ENCODE measurements at places on chromosomes 6 and 20. TPM values are rescaled to one million over a fixed set of nuclear protein-coding genes. Genes with fewer than 3 reads are reported as not detected.

DNA sequence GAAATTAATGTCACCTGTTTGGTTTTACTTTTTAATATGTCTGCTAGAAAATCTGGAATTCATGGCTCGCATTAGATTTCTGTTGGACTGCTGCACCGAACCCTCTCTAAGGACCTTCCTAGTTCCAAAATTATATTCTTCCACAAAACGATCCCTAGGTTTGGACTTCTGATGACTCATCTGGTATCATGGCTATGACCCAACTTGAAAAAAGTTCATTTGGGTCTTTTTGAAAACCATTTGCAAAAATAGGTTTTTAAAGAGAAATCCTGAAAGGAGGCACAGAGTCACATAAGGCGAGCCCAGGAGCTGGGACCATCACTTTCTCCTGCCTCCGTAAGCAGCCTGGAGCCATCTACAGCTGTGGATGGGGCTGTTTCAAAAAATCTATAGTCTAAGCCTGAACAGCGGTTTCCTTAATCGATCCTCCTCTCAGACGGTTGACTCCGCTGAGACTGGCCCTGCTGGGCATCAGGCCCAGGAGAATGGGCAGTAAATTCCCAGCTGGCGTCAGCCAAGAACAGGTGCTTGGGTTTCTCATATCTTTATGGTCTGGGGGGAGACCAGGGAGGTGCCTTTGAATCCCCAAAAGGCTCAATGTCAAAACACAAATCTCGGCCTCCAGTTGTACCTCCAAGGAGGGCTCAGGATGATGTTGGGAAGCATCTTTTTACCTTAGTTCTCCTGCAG, 44.6 kb downstream of the SLC24A3 start:
- no peak for DNase-seq

DNA sequence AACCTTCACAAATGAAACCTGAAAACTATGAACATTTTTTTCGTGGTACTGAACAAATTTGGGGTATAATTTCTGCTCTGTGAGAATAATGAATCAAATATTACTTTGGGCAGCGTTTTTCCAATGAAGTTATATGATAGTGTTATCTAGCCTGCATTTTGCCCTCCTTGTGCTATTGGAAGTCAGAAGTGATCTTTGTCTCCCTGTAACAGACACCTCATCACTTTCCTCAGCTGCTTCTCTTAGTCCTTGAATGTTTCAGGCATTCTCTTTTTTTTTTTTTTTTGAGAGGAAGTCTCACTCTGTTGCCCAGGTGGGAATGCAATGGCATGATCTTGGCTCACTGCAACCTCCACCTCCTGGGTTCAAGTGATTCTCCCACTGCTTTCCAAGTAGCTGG, 10.2 kb downstream of the DDX27 start:
- no peak for DNase-seq

- no peak for DNase-seq
Measured at GRCh38 chr6:6131492-6132109, 124.9 kb upstream of the NRN1 start.

DNA sequence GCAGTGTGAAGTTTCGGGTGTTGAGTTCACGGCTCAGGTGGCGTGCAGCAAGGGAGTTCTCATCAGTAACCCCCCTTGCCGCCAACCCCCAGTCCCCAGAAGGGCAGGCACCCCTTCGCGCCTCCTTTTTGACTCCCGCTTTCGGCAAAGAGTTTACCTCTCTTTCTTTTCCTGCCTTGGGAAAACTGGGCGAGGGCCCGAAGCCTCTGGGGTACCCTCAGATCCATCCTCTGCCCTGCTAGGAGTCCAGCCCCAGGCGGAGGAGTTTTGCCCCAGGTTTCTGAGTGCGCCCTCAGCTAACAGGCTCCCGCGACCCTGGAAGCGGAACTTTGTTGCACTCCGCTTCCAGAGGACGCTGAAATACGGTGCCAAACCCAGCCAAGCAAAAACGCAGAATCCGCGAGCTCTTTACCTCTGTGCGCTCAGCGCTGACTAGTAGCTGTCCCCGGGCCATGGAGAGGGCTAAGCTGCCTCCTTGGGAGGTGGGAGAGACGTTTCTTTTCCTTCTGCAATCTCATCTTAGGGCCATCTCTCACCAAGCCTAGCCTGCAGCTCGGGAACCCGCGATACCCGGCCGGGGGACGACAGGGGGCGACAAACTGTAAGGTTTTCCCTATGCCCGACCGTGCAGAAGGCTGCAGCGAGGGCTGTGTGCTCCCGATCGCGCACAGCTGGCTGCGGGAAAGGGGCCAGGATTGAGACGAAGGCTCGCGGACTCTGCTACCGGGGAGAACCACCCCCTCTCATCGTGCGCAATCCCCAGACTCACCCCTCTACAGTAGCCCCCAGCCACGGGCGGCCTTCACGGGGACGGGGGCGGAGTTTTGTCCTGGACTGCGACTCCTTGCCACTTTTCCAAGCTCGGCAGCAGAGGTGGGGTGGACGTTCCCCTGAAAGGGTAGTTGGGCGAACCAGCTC, 2.7 kb upstream of the PAX1 start:
- no peak for DNase-seq

DNA sequence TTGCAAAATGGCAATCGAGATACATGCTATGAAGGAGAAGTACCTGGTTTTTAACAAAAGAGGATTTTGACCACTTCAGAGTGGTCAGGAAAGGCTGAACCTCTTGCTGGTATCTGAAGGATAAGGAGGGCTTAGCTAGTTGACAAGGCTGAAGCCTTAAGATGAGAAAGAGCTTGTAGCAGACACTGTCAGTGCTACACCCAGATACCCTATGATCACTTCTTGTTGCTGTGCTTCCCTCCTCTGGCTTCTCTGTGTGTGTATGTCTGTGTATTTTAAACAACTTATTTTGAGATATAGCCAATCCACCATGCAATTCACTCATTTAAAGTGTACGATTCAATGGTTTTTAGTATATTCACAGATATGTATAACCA, 38.9 kb upstream of the TGM2 start:
- no peak for DNase-seq

DNA sequence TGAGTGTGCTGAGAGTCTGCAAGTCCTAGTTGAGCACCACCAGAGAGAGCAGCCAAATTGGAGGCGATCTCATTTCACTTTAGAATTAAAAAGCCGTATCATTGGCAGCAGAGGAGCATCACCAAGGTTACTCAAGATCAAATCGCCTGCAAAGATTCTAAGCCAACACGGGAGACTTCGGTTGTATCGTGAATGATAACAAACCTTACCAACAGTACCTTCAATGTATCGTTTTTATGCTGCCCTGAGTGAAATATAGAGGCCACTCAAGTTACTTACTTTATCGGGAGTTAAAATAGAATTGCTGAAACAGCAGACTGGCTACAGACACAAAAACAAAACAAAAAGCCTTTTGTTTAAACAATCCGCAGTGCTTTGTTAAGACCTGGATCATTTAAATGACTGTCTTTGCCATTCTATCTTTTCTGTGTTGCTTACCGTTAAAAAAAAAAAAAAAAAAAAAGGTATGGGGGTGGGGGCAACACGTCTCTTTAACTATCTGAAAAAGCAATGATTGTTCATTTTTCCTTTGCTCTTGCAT, 14.2 kb downstream of the NHSL1 start:
- peak; percentile 7 for DNase-seq

GRCh38 chr6:112227411-112227810, 27.0 kb downstream of the LAMA4 start:
- DNase-seq: no peak

DNA sequence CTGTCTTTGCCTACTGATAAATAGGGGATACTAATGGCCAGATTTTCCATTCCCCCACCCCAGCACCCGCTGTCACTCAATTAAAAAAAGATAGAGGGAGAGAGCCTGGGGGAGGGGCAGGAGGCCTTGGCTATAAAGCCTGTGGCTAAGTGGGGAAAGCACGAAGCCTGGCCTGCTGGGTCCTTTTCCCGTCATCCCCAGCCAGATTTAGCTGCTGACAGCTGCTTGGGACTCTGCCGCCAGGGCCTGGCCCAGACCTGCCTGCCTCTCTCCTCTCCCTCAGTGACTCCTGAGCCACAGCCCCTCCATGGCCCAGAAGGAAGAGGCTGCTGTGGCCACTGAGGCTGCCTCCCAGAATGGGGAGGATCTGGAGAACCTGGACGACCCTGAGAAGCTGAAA, at the start of gene APOBEC2:
TSS of gene APOBEC2 (plus strand) at position 162 of the 400 bp plus-strand sequence. CDS start at position 308, 146 bp downstream.
- no peak for DNase-seq

- DNase-seq: no peak
Measured at GRCh38 chr6:139124887-139125672, 9.8 kb upstream of the HECA start.

GRCh38 chr20:36717657-36718056, 28.2 kb downstream of the NDRG3 start:
- no peak for DNase-seq

GRCh38 chr6:134910593-134910935, 39.3 kb downstream of the ALDH8A1 start:
- no peak for DNase-seq

DNA sequence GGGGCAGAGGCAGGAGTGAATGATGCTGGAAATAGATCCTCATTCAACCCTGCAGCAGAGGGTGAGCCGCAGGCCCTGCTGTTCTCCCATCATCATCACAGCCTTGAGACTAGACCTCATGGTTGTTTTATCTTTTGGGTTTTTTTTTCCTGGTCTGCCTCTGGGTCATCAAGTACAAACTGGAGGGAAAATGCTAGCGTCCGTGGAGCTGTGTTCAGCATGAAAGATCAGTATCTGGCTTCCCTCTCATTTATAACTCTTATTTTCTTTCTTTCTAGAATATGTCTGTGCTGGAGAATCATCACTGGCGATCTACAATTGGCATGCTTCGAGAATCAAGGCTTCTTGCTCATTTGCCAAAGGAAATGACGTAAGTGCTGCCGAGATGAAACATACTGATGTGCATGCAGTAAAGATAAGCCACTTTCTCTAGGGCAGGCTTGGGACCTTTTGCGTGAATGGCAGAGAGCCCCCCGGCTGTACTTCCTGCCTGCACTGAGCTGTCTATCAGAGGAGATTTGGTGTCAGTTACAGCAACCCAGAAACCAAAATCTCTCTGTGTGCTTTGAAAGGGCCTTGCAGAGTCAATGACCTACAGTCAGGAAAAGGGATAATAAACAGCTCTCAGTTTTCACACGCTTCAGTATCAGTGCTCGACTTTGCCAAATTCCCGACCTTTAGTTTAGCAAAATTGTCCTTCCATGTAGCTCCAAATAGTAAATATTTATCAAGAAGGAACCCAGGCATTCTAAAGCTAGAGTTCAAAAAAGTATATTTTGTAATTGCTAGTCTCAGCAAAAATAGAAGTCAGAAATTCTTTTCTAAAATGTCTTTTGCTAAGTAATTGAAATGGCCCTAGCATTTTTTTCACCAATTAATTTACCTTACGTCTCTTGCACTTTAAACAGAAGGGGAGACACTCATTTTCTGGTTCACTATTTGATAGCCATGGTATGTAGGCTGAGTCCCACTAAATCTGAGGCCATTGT, 76.3 kb downstream of the MTFR2 start:
- no peak for DNase-seq

GRCh38 chr6:163945808-163946207, 531.3 kb downstream of the QKI start:
- no peak for DNase-seq

DNA sequence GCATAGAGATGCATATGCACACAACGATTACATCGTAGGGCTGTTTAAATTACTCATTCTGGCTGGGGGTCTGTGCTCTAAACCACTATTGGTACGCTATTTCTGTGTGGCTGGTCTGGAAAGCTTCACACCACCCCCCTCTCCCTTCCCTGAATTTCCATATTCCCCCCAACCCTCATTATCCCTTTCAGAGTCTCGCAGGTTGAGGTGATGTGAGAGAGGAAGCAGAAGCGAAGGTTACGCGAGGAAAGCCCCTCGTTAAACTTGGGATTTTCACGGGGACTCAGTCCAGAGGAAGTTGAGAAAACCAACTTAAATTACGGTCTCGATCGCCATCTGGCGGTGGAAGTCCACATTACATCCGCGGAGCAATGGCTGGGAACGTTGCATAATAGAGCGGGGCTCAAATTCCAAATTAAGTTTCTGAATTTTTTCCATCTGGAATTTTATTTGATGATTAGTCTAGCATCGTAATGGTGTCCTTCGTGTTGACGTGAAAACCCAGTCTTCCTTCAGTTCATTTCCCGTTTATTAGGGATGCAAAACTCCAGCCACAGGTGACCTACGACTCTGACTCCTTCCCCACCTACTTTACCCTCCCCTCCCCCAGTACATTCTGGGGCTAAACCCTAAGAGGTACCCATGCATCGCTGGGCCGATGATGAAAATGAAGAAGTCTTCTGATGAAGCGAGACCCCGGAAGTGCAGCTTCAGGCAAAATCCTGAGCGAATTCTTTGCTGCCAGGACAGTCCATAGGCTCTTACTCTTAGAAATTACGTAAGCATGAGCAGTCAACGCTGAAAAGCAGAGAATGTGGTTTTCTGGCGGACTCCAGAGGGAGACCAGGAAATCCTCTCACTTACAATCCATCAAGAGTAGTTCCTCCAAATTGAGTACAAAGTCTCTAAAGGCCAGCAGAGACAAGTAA, 19.7 kb downstream of the HLA-DOB start:
- DNase-seq: peak; percentile 43

DNA sequence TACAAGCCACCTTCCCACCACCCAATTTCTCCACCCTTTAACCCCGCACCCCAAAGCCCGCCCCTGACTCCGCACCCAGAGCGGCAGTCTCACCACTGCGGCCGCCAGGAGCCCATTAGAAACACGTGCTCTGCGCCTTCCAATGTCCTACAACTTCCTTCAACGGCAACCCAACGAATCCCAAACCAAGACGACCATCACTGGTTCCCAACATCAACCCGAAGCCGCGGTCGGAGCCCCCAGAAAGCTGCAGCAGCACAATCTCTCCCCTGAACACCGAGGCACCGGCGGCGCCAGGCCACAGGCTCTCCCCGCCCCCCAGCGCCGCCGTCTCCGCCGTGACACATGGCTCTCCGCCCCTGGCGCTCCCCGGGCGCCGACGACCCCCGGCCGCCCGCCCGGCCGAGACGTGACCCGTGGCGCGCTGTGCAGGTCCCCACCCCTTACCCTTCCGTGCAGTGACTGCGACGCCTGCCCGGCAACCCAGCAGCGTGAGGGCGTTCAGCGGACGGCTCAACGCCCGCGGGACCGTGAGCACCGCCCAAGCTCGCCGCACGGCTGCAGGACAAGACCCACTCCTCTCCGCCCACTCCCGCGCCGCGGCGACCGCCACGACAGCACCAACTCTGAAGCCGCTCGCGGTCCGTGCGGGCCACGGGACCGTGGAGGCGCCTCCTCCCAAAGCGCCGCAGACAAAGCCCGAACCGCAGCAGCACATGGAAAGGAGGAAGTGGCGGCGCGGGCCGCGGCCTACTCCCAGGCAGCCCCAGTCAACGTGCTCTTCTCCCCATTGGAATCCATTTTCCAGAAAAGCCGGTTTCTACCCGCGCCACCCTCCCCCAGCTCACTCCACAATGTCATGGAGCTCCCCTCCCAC, 551 bp downstream of the SYNCRIP start:
- peak; percentile 40 for DNase-seq

- DNase-seq: no peak
Measured at GRCh38 chr6:152295346-152295745, 341.8 kb downstream of the SYNE1 start.

GRCh38 chr6:145630598-145630997, 104.7 kb downstream of the EPM2A start:
- DNase-seq: no peak

Gene MLN
- not detected for total RNA-seq

Gene OR12D3
- not detected for total RNA-seq

Gene MYT1
- total RNA-seq: 17.2 TPM

Gene FAM110A
- 3.5 TPM for total RNA-seq

Gene MEI4
- total RNA-seq: 0.73 TPM
